Psoas muscle (tissue), 8 donors: ENCODE measurements at places on chromosomes 12 and 14. TPM values are rescaled to one million over a fixed set of nuclear protein-coding genes. Genes with fewer than 3 reads are reported as not detected.

DNA sequence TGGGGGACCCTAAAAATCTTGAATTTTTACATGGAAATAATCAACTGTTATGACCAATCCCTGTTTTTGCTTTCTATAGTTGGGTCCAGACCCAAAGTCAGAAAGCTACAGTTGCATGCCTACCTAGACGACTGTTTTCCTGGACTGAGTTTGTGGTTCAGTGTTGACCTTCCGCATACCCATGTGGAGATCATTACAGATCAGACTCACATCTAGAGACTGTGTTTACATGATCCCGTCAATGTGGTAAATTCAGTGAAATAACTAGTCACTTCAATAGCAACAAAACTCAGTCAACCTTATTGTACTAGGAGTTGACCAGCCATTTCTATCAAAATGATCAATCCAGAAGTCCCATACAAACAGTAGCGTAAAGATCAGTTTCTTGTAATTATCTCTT lies 257.6 kb downstream of the EGLN3 start:
- H3K4me3 ChIP-seq: no peak overlapping the region
- no peaks in the 10 kb centered on the region for H3K27me3 ChIP-seq
- no peaks in the 10 kb centered on the region for H3K36me3 ChIP-seq
- DNase-seq: no peak
- no peaks in the 10 kb centered on the region for H3K4me1 ChIP-seq
- no peak overlapping the region for H3K27ac ChIP-seq

- H3K4me3 ChIP-seq: no peak overlapping the region
- no peaks in the 10 kb centered on the region for H3K4me1 ChIP-seq
- DNase-seq: peak; percentile 66
- peak overlapping the region; percentile 30 for H3K27ac ChIP-seq
- H3K36me3 ChIP-seq: no peaks in the 10 kb centered on the region
Measured at GRCh38 chr12:115354007-115354890, 670.3 kb upstream of the TBX3 start.

The TSPAN9 gene
- 8.0 TPM for total RNA-seq

The ESR2 gene
- total RNA-seq: not detected

DNA sequence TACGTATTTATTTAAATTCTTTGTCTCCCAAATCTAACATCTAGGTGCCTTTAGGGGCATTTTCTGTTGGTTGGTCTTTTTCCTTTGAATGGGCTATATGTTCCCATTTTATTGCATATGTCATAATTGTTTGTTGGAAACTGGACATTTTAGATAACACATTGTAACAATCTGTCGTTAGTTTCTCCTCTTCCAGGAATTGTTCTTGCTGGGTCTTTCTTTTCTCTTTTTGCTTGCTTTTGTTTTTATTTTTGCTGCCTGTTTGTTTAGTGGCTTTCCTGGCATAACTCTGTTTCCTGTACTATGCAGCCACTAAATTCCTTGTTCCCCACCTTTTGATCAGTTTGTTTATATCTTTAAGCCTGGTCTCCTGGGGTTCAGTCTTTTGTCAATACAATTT lies 244.3 kb upstream of the RTL1 start:
- H3K27ac ChIP-seq: no peak overlapping the region
- DNase-seq: no peak
- H3K36me3 ChIP-seq: no peaks in the 10 kb centered on the region
- peaks cover 2% of the 10 kb centered on the region for H3K27me3 ChIP-seq
- no peak overlapping the region for H3K4me3 ChIP-seq
- H3K4me1 ChIP-seq: no peaks in the 10 kb centered on the region
